Activated T-cell treated with anti-CD3 and anti-CD28 coated beads for 24 hours (primary cell): ENCODE measurements at places on chromosomes 5 and 9.
A peak's percentile ranks its signal among the peaks of the same experiment; 100 is the strongest.

GRCh38 chr9:132486706-132487350, 76.8 kb downstream of the CFAP77 start:
- DNase-seq = peak; percentile 29

- no peak for DNase-seq
Observed at GRCh38 chr9:136095070-136096058, at the start of gene NACC2. Gene NACC2, minus strand, starts transcription at chr9:136095289. Its CDS starts 44,768 bp downstream, at chr9:136050521.

- no peak for DNase-seq
Observed at GRCh38 chr5:105877592-105877991, 1793.1 kb downstream of the EFNA5 start.

- DNase-seq = no peak
Observed at GRCh38 chr5:145835848-145836239, 702 bp upstream of the PRELID2 start.

GRCh38 chr9:138053996-138054752, 176.6 kb downstream of the CACNA1B start:
- DNase-seq = no peak

GRCh38 chr9:89177012-89177943, 1.3 kb downstream of the SHC3 start:
- DNase-seq = no peak

- no peak for DNase-seq
Observed at GRCh38 chr9:137449931-137450538, 8.9 kb upstream of the ENTPD8 start.

- no peak for DNase-seq
Observed at GRCh38 chr9:126170286-126170823, 156.3 kb upstream of the MVB12B start.

DNA sequence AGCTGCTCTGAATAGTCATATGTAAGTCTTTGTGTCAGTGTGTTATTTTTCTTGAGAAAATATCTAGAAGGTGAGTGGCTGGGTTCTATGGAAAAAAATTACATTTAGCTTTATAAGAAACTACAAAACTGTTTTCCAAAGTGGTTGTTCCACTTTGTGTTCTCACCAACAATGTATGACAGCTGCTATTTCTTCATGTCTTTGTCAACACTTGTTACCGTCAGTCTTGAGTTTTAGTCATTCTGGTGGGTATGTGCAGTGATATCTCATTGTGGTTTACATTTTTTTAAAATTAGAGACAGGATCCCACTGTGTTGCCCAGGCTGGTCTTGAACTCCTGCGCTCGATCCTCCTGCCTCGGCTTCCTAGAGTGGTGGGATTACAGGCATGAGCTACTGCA, 246.4 kb downstream of the PJA2 start:
- no peak for DNase-seq
